MCF 10A (cell line): ENCODE measurements at places on chromosomes 3 and 15.
A peak's percentile ranks its signal among the peaks of the same experiment; 100 is the strongest.

DNA sequence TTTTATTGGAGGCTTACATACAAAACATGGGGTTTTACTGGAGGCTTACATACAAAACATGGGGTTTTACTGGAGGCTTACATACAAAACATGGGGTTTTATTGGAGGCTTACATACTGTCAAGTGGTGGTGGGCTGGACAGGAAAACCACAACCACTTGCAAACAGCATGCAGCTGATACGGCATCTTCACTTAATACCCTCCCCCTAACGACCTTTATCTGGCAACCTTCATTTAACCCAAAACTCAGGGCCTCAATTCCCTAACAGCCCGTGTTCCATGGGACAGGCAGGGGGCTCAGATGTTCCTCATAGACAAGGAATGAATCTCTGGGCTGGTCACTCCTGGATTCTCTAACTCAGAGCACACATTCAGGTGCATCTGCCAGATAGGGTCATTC lies 137.1 kb downstream of the CD47 start:
- no peak for DNase-seq

GRCh38 chr15:101697488-101697887 lies 26.8 kb downstream of the TARS3 start:
- no peak for DNase-seq

GRCh38 chr15:29859973-29860715 lies 37.9 kb upstream of the TJP1 start:
- DNase-seq: peak; percentile 39

- DNase-seq: no peak
Measured at GRCh38 chr3:114057011-114057347, 442 bp downstream of the QTRT2 start.

GRCh38 chr3:45123581-45124269 lies 22.5 kb downstream of the CDCP1 start:
- DNase-seq: peak; percentile 91

GRCh38 chr15:100337096-100338044 lies 4.4 kb downstream of the ADAMTS17 start:
- DNase-seq: no peak

DNA sequence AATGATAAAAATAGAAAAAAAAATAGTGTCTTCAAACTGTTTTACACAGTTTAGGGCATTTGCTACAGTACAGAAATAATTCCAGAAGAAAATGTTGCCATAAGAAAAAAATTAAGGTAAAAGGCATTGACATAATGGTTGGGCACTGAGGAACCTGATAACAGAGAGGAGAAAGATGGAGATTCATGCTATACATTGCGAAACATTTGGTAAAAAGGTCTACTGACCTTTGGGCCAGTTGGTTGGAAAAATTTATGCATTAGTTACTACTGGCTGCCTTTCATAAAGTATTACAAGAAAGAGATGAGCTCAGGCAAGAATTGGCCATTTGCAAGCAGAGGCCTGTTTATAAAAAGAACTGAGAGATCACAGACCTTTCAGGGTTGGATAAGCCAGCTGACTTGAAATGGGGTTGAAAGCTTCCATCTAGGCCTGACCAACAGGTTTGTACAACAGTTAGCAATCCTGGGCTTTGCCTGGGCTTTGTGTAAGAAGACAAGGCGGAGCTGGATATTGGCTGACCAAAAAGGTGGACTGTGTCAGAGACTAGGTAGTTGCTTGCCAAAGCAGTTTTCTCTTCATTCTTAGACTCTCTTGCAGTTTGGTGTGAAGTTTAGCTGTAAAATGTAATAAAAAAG lies 166.6 kb upstream of the MCTP2 start:
- no peak for DNase-seq

DNA sequence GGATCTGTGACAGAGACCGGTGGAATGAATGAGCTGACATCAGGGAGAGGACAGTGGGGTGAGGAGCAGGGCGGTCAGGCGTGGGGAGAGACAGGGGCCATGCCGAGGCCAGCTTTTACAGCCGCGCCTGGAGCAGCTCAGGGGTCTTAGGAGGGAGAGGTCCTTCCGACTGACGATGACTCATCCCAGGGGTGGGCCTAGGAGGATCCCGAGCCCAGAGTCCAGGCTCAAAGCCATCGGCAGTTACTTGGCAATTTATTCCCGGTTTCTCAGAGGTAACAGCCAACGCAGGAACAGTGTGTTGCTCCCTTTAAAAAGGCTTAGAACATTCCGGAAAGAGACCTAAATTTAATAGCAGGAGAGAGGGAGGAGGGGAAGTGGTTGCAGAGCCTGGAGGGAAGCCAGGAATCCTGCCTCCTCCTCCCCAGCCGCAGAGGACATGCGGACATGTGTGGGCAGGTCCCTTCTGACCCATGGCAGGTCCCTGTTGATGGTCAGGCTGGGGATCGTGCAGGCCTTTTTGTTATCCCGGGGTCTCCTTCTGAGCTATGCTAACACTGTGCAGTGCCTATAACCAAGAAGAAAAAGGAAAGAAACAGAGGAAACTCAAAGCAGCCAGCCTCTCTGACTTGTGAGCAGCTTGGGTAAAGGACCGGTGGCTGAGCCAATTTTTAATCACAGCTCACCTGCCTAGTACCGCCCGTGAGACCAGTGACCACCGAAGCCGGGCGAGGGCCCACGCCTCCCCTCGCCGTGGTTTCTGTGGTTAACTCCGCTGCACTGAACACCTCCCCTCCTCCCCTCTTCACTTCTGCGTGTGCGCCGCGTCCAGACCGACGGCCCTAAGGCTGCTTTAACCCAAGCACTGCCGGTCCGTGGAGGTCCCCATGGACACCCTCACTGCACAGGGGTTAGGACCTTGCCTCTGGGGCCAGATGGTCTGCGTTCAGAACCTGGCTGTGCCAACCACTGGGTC lies 392.4 kb upstream of the PROK2 start:
- DNase-seq: peak; percentile 77

GRCh38 chr3:635393-635792 lies 438.8 kb downstream of the CHL1 start:
- DNase-seq: no peak

GRCh38 chr15:64050281-64051092 lies 4.2 kb upstream of the DAPK2 start:
- no peak for DNase-seq

DNA sequence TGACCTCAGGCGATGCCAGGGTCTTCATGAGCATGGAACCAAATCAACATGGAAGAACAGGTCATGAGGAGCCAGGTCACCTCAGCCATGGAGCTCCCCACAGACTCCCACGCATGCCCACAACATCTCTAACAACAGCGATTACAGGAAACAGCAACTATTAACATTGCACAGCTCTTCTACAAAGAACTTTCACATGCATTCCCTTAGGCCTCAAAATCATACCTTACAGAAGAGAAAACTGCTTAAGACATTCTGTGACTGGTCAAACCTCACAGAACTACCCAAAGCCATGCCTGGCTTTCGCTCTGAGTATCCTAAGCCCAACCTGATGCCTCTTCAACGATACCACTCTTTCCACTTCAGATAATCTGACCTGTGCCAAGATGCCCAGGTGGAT lies 117.8 kb downstream of the OXNAD1 start:
- DNase-seq: no peak
